ENCODE measurements at places on chromosomes 7 and 10.

DNA sequence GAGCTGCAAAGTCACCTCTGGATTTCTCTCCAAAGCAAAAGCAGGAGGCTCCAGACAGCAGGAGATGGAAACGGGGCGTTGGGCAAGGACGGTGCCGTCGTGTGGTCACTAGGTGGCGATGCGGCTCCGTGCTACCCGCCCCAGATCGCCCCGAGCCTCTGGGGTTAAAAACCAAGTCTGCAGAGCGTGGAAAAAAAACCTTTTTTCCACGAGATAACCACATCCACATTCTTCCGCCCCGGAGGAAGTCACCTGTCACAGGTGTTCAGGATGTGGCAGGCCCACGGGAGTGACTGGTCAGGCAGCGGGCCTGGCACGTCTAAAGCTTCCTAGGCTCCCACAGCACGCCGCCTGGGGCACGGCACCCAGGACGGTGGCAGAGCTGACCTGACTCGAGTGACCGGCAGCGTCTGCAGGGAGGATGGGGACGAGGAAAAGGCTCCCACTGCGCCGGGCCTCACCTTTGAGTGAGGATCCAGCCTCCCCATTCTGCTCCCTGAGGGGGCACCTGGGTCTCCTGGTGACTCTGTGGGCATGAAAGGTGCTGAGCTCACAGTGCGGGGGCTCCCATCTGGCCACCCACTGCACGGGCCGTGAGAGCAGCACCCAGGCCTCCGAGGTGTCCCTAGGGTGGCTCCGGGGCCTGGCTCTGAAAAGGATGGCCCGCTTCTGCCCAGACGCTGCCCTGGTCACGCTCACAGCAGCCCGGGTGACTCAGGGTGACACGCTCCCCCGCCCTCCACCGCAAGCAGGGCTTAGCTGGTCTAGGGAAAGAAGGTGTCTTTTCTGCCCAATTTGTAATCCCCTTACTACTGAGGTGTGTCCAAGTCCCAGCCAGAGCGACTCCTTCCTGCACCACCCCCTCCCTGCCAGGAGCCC, 71.3 kb upstream of the TNRC18 start:
- DNase-seq = peak; percentile 87

DNA sequence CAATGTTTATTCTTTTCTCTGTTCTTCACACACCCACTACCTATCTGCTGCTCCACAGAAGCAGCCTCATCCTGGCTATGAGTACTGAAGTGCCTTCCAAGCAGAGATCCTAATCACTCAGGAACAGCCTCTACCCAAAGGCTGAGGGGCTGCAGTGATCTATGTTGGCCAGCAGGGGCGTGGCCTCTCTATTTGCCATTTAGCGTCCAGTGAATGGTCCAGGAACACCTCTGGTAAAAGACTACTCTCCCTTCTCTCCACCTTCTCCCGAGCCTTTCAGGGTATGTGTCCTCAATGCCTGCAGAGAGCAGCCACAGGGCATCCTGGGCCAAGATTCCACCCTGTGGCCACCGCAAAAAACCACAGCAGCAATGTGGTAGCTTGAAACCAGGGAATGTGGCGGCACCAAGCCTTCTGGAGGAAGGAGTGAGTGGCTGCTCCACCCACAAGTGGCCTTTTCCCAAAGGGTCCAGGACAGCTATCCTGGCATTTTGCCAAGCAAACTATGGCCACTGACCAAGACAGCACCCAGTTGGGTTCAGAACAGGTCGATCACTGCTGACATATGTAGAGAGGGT, 70.9 kb downstream of the SYPL1 start:
- DNase-seq = peak; percentile 68

DNA sequence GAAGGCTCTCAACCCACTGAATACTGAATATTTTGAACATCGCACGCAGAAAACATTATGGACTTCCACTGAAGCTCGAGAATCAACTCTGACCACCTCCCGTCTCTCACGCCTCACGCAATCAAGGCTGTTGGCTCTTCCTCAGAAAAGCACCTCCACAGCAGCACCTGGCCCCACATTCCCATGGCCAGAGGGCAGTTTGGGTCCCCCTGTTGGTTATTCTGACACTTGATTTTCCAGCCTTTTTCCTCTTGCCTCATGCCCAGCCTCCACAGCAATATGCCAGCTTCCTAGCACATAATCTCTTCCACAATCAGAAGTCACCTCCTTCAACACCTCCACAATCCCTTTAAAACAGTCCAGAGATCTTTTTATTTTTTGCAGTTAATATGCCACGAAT, 55.9 kb downstream of the SVOPL start:
- no peak for DNase-seq

DNA sequence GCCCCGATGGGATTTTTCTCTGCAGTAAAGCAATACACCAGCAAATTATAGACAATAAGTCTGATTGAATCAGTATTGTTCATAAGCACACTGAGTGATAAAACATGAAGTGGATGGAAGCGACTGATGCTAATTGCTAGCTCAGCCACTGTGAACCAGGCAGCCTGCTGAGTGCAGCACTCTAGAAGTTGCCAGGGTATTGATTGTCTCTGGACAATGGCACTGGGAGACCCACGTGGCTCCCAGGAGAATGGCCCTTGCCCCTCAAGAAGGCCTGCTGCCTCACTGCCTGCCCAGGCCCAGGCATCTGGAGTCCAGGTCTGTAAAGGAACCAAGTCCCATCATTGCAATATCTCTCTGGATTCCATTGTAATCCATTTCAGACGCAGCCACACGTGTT, 80.4 kb upstream of the TCERG1L start:
- DNase-seq = no peak

DNA sequence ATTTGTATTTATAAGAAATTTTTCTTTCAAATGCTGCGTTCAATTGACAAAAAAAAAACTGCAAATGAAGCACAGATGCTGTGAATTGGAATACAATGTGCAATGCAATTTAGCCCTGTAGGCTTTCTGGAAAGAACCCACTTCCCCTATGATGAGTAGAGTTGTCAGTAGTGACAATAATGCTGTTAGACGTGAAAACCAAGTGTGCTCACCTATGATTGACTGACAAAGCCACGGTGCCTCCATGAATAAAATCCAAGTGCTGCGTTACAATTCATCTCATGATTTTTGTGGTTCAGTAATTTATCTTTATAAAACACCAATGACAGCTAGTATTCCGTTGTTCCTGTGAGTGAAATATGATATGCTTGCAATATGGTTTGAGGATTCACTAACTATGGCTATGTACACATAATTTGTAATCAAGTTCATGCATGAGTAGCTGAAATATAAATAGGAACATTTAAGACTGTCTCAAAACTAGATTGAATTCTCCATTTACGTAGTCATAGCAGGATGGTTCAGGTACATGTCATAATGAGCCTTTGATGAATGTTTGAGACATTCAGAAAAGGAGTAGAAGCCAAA, 1160.3 kb downstream of the CNTNAP2 start:
- no peak for DNase-seq

GRCh38 chr7:47888371-47889265, 59.6 kb downstream of the PKD1L1 start:
- no peak for DNase-seq

- no peak for DNase-seq
These were observed 2.9 kb downstream of the MNX1 start for GRCh38 chr7:157007470-157008066.

DNA sequence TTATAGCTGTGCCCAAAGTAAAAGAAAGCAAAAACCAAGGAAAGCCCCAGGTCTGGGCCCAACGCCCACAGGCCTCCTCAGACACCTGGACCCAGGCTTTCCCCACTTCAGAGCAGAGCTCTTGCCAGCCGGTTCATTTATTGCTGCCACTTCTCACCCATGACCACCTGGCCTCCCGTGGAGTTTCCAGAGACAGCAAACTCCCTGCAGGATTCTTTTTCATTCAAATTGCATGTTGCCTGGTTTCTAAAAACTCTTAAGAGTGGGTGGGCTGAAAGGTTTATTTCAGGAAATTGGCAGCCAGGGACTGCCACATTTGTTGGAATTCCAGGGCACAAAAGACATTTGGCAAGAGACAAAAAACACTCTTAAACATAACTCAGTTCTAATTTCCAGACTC, 4.7 kb downstream of the VOPP1 start:
- DNase-seq = no peak

DNA sequence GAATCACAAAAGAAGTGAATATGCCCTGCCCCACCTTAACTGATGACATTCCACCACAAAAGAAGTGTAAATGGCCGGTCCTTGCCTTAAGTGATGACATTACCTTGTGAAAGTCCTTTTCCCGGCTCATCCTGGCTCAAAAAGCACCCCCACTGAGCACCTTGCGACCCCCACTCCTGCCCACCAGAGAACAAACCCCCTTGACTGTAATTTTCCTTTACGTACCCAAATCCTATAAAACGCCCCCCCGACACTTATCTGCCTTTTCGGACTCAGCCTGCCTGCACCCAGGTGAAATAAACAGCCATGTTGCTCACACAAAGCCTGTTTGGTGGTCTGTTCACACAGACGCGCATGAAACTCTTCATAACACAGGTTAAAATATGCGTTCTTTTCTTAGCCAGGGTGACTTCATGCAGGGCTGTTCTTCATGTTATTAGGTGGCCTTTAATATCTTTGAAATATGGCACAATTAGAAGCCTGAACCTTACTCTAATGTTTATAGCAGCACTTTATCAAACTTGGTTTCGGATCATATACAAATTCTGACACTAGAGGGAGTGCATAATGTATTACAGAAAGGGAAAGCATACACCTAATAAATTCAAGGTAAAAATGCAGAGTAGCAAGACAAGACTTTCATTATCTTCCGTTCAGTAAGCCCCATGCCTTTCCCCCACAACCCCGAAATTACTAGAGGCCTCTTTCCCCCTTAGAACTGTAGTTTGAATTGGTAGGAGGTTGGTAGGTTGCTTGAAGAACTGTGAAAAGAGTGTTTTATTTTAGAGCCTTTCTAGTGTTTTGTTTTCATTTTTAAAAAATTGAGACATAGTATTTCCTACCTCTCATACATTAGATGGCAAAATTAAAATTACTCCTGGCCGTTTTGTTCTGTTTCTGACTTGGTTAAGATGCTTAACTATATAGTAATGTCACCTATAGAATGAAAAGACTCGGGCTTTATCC, 117.9 kb downstream of the NPY start:
- DNase-seq = no peak

GRCh38 chr10:66835400-66835799, 90.4 kb upstream of the LRRTM3 start:
- no peak for DNase-seq

DNA sequence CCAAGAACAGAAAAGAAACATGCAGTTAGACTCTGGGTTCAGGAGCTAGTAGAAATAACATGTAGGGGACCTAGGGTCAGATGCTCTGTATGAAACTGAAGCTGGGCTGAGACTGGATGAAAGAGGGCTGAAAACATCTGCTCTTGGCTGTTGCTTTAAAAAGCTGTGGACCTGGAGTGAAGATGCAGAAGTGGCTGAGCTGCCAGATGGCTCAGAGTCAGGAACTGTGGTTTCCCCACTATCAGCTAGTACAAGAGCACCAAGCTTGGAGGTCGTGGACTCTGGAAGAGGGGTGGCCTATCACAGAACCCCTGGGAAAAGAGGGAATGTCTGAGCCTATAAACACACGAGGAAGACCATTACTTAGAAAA, 5.9 kb downstream of the ADK start:
- no peak for DNase-seq

- no peak for DNase-seq
These were observed 4.6 kb downstream of the NKX2-3 start for GRCh38 chr10:99537086-99537988.

GRCh38 chr10:129274748-129275474, 192.1 kb upstream of the MGMT start:
- DNase-seq = no peak

DNA sequence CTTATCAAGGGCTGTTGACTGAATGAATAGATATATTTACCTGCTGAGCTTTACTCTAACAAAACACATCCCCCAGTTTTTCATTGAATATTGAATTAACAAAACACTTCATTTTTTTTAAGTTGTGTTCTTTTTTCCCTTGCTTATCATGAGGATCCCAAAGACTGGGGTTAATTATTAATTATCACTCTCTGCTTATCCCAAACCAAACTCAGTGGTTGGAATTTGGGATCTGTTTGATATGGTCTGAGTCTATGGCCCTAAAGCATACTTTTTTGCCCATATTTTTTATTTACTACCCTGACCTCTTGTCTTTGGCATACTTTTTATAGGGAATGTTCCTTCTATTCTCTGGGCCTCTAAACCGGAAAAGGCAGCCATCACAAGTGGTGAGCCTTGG, 697.1 kb upstream of the GALNT17 start:
- no peak for DNase-seq

- DNase-seq = no peak
These were observed 113.2 kb upstream of the ANKRD1 start for GRCh38 chr10:91034042-91034441.

- DNase-seq = no peak
These were observed 17.1 kb upstream of the SLC13A1 start for GRCh38 chr7:123216825-123217224.

DNA sequence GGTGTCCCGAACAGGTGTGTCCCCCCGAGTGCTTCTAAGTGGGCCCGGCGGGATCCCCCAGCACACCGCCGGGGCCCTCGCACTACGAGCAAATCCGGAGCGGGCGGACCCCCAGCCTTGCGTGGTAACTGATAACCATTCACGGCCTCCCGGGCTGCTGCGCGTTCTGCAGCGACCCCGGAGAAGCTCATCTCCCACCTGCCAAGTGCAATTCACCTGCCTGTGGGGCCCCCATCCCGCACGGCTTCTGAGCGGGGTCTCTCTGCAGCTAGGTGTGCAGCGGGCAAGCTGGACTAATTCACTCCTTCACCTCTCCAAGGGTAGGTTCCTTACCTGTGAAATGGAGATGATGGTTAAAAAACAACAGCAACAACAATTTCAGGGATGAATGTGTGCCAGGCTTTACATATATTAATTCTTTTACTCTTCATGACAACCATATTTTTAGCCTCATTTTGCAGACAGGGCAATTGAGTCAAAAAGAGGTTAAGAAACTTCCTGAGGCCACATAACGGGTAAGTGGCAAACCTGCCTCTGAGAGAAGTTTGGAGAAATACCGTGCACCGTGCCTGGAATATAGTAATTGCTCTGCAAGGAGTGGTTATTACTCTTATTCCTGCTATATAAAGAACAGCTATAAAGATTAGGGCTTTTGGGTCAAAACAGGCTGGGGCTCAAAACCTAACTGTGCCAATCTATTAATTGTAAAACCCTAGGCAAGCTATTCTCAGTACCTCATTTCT, 652 bp upstream of the PODXL start:
- DNase-seq = no peak

- peak; percentile 85 for DNase-seq
These were observed 35.3 kb upstream of the HIBADH start for GRCh38 chr7:27697861-27698430.

DNA sequence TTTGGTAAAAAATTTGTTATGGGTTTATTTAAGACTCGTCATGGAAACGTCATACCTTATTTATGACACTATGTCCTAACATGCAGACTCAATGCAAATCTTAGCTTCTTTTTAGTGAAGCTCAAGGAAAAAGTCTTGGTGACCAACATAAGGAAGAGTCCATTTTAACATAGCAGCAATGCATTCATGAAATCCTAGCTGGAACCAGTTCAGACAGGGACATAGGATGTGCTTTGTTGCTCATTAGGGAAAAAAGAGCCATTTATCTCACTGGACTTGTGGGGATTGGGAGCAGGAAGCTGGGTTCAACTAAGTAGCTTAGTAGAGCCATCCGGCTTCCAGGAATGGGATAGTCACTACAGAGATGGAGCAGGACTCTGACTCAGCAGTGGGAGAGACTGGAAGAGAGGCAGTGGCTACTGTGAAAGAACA, 100.7 kb upstream of the DKK1 start:
- no peak for DNase-seq

Measured in suppressor macrophage treated with lipopolysaccharide for 1 hour (primary cell).